CD4-positive, alpha-beta T cell treated with Interleukin-4 for 1 hour (primary cell): ENCODE measurements at places on chromosomes 2 and 18.
A peak's percentile ranks its signal among the peaks of the same experiment; 100 is the strongest.

GRCh38 chr2:3102922-3103569, 274.6 kb downstream of the EIPR1 start:
- no peak for DNase-seq

- DNase-seq, result no peak
Observed at GRCh38 chr2:6336752-6337471, 528.8 kb downstream of the CMPK2 start.

- DNase-seq, result no peak
Observed at GRCh38 chr2:162480067-162480466, 136.1 kb downstream of the GCA start.

GRCh38 chr2:222404151-222404905, 20.0 kb upstream of the SGPP2 start:
- peak; percentile 73 for DNase-seq

DNA sequence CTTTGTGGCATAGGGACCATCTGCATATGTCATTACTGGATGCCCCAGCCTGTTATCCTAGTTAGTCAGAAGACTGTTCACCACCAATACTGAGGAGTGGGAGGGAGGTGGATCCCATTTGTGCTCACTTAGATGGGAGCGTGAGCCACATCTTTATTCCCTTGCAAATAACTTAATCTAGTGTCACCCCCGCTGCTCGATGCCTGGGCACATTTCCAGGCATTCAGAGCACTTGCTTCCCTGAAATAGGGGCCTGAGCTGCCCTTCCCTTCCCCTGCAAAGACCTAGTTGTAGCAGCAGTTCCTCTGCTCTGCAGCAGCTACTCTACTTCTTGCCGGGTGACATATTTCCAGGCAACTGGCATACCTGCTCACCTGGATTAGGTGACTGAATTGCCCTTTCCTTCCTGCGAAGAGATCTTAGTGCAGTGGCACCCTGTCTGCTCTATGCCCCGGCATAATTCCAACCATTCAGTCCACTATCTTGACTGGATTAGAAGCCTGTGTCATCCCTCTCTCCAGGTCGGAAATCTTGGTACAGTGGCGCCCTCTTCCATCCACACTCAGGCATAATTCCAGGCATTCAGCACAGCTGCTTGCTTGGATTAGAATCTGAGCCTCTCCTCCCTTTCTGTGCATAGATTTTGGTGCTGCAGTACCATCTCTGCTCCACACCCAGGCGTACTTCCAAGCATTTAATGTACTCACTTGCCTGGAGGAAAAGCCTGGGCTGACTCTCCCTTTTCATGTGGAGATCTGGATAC, 1389.1 kb upstream of the TMEFF2 start:
- no peak for DNase-seq

DNA sequence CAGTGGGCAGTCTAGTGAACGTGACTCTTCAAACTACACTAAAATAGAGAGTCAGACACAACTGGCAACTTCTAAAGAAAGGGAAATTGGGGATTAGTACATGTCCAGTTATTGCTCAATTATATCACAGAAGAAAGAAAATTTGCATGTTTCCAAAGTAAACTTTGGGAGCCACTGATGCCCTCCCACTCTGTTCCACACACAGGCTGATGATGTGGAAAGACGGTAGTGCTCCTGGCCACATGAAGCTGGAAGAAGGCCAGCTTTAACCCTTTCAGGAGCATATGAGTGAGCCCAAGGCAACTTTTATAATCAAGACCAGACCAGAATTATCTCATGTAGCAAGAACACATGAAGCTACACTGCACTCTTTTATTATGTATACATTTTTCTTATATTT, 141.0 kb downstream of the NR4A2 start:
- no peak for DNase-seq

DNA sequence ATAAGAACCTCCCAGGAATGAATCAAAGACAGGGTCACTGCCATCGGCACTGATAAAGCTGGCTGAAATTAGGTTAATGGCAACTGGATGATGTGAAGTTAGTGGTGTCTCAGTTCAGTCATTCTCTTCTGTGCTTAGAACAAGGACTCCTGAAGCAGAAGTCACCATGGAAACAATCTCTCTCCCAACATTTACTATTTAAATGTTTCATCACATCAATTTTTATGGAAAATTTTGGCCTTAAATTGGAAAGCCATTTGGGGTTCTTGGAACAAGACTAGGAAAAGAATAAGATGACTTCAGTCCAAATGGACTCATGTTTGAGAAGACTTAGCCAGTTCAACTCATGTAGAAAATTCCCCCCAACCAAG, 15.5 kb upstream of the ARL5A start:
- DNase-seq, result no peak

GRCh38 chr18:36160959-36161371, 26.3 kb upstream of the MOCOS start:
- DNase-seq, result no peak

- DNase-seq, result no peak
Observed at GRCh38 chr2:189959450-189959849, 103.1 kb downstream of the MSTN start.

- DNase-seq, result no peak
Observed at GRCh38 chr18:74689251-74689650, 91.6 kb downstream of the ZNF407 start.

DNA sequence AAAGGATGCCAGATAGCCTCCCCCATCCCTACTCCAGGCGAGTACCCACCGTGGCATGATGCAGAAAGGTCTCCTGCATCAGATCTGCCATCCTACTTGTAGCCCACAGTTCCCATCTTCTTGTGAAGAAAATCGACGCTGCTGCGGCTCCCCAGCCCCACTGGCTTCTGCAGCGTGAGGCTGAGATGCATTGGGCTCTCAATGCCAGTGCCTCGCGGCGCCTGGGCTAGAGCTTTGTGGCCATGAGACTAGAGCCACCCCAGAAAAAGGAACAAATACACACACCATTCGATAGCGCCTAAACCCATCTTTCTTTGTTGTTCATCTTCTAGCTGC, 2.8 kb downstream of the NOL4 start:
- DNase-seq, result no peak

DNA sequence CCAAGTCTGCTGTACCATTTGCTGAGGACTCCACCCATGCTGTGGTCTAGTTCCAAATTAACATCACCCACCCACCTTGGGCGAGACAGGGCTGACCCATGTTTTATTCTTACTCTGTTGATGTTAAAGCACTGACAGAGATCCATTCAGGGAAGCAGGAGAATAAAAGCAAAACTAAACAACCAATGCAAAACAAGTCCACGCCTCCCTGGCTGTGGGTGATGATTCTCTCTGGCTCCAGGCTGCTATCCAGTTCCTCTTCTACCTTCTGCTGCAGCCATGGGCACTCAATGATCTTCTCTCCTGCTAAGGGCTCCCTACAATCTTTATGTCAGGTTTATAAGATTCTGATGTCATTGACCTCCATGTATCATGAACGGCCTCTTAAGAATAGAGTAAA, 786.6 kb upstream of the ID2 start:
- no peak for DNase-seq

DNA sequence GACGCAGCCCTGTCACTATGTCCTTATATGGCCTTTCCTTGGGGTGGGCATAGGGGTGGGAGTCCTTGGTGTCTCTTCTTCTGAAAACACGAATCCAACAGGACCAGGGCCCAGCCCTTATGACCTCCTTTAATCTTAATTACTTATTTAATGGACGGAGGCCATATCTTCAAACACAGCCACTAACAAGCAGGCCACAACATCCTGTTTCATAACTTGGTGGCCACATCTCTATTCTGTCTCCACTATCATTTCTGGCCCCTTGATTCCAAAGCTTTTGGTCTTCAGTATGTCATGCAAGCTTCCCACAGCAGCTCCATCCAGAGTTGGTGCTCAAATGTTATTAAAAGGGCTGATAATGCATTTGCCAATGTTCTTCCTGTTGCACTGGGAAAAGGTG, 287.3 kb upstream of the SMIM21 start:
- DNase-seq, result no peak

GRCh38 chr2:40740419-40740818, 288.5 kb upstream of the SLC8A1 start:
- DNase-seq, result no peak

DNA sequence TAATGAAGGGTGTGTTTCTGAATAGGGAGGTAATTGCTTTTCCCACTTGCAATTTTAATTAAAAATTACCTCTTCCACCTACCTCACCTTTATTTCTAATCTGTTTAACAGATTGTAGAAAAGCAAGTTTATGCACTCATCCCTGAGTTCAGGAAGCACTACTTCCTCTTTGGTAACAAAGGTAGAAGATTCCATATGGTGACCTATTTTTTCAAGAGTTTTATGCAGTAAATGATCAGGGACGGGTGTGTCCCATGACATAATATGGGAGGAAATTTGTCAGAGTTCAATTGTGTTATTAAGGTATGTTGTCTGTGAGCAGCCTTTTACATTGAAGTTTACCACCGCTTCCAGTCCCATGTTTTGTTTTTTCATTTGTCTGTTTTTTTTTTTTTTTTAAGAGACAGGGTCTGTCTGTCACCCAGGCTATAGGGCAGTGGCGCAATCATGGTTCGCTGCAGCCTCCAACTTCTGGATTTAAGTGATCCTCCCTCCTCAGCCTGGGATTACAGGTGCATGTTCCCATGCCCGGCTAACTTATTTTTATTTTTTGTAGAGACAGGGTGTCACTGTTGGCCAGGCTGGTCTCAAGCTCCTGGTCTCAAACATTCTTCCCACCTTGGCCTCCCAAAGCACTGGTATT, 68.2 kb downstream of the ASAP2 start:
- DNase-seq, result no peak

GRCh38 chr2:106575955-106576354, 88.8 kb downstream of the CD8B2 start:
- DNase-seq, result no peak

DNA sequence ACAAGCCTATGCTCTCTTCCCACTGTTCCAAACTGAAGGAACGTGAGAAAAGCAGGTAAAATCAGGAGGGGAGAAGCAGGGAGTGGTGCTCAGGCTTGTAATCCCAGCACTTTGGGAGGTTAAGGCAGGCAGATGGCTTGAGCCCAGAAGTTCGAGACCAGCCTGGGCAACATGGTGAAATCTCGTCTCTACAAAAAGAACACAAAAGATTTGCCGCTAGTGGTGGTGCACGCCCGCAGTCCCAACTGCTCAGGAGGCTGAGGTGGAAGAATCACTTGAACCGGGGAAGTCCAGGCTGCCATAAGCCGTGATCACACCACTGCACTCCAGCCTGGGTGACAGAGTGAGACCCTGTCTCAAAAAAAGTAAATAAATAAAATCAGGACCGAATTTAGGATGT, 1.3 kb upstream of the TMSB10 start:
- DNase-seq, result no peak

DNA sequence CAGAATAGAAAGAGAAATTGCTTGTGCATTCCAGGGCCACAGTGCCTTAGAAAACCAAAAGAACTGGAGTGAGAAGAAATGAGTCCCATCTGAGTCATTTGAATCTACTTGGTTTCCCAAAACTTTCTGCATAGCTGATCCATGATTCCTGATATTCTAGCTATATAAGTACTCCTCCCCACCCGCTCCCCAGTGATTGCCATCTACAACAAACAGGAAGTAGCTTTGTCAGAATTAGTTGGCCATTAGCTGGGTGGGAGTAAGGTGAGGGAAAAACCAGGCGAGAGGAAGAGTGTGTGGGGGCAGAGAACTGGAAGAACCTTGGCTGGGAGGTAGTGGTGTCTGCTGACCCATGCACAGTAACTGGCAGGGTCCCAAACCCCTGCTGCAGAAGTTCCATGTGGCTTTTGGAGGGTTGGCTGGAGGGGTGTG, 122.1 kb downstream of the ACAA2 start:
- no peak for DNase-seq

DNA sequence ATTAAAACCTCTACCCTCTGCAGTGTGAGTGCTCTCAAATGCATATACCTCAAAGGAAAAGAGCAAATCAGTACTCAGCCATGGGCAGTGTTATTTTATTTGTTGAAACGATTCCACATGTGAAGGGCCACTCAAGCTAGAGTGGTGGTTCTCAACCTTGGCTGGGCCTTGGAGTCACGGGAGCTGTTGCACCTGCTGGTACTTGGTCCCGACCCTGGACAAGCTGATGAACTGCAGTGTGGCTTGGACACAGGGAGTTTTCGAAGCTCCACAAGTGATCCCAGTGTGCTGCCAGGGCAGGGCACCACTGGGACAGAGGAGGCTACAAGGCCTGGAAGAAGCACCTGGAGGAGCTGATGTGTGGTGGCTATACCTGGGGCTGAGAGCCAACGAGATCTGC, 19.7 kb downstream of the GNLY start:
- no peak for DNase-seq

DNA sequence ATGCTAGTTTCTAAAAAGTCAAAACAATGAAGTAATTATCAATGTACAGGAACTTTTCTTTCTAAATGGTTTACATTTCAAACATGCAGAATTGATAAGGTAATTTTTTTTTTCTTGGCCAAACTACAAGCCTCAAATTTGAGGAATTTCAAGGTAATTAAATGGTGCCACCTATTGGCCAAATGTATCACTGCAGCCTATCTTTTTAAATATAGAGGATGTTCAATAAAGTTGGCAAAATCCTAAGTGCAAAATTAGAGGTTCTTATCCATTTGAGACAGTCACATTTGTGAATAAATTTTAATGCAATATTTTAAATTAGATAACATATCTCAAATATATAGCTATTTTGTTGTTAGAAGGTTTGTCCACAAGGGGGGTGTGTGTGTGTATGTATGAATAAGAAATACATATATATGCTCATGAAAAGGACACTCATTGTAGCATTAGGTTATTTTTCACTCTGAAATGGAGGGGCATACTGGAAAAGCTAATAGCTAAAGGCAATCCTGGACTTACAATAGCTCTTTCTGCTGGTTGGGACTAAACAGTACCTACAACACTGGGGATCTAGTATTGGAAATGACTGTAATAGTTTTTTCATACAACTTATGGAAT, 26.2 kb downstream of the MMADHC start:
- DNase-seq, result peak; percentile 50

- no peak for DNase-seq
Observed at GRCh38 chr18:75477900-75478299, 50.4 kb upstream of the SMIM21 start.

DNA sequence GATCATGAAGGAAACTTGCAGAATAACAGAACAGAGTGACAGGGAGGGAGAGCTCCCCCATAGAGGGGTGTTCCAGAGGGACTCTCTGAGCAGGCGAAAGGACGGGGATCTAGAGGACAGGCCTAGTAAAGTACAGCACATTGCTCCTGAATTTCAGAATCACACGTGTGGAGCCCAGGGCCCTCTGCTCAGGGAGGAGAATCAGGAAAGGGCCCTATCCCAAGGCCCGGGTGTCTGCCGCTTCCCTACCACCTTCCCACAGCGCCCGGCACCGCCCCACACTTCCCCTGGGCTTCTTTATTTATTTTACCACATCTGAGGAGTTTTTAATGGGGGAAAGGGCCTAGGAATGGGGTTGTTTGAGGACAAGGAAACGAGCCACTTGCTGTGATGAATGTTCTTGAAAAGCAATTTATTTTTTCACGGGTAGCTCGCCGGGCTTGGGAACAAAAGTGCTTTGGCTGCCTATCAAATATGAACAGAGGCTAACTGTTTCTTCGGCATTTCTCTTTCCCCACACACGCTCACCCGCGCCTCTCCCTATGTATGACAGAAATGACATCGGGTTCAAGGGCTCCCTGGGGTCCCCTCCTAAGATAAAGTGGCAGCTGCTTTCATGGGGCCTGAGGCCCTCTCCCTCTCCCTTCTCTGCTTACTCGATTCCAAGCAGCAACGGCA, 79.3 kb upstream of the GLI2 start:
- DNase-seq, result no peak
